ENCODE measurements at places on chromosomes 7 and 10. TPM values are rescaled to one million over a fixed set of nuclear protein-coding genes. Genes with fewer than 3 reads are reported as not detected.

DNA sequence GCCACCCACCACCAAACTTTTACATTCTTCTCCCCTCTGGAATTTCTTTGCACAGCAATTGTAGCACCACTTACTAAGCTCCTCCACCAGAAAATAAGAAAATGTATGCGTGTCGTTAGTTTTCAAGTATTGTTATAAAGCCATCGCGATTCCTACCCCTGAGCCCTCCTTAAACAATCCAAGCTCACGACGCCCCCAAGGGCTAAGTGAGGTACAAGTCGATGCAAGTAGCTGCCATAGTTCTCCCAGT lies 1.3 kb downstream of the FRAT2 start:
- peak; percentile 48 for DNase-seq

DNA sequence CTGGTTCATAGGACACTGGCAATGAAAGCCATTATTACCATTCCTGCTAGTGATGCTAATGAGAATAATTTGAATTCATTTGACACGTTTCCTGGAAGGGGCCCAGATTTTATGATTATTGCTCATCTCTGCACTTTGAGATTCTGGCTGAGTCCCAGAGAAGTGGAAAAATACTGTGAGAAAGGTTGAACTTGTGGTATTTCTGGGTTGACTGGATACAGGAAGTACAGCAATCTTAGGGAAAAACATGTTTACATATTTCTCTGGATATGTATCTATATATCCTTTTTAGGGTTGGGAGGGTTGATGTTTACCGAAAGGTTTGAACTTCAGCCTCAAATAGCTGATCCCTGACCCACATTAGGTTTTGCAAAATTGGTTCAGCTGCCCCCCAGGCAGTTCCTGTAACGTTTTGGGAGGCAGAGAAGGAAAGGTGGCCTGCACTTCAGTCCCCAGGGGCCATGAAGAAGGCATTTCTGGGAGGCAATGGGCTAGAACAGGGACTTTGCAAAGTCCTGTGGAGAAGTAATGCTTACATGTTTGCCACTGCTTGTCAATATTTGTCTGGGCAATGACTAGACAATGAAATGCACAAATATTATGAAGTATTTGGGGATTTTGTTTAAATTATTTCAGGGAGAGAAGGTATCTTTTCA lies 253.7 kb upstream of the PITRM1 start:
- peak; percentile 64 for DNase-seq

The ABCB1 gene
- 22.2 TPM for total RNA-seq

DNA sequence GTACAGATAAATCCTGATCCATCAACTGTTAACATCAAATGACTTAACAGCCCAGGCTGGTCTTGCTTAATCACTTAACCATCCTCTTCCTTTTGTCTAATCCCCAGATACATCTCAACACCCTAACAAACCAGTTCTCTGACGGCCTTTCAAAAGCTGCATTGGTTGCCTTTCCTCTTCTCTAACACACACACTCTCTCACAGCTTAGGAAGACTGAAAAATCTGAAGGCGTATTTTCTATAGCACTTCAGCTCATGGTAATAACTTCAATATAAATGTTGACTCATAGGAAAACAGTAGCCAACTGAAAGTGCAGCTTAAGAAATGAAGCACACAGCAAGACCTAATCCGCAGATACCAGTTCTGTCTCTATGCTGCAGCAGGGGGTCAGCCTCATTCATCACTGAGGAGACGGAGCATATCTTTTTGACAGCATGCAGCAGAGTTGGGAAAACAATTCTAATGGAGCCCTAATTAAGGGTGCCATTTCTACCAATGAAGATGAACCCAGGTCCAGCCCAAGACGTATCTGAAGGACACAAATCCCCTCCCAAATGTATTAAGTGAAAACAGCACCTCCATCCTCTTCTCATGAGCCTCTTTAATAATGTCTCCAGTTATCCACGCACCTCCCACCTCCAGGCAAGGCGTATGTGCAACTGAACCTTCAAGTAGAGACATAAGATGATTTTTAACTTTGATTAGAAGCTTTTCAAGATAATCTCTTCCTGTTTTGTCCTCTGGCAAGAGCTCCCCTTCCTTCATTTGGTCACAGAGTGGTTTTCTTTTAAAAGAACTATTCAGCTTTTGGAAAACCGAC lies 211.7 kb upstream of the NFE2L3 start:
- no peak for DNase-seq

GRCh38 chr10:71316056-71316785 lies 2.8 kb upstream of the SLC29A3 start:
- no peak for DNase-seq

DNA sequence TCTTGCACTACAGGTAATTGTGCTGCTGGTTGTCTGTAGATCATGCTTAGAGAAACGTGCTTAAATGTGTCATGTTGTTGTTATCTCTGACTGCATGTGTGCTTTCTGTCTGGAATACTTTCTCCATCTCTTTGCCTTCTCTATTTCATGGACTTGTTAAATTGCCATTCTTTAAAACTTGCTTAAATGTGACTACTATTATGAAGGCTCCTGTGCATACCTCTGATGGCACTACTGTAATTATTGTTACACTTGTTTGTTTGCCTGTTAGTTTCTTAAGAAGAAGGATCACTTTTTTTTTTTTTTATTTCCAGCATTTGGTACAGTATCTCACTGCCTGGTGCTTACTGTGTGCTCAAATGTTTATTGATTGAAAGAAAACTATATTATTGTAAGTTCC lies 41.6 kb downstream of the KMT2E start:
- no peak for DNase-seq

DNA sequence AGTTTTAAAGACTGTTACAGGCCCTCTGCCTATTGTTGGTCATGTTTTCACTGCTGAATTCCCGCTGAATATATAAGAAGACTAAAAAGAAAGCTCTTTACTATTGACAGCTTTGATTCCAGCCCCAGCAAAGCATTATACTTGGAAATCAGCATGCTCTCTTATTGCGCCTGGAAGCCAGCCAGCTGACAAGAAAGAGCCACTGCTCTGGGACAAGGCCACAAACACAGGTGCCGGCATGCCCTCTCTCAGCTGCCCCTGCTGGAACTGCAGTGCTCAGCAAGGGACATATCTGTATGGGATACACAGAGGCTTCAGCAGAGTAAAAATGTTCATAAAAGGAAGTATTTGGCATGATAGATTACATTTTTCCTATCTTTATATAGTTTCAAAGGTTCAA lies 523.9 kb downstream of the ADRA2A start:
- DNase-seq, result peak; percentile 21

DNA sequence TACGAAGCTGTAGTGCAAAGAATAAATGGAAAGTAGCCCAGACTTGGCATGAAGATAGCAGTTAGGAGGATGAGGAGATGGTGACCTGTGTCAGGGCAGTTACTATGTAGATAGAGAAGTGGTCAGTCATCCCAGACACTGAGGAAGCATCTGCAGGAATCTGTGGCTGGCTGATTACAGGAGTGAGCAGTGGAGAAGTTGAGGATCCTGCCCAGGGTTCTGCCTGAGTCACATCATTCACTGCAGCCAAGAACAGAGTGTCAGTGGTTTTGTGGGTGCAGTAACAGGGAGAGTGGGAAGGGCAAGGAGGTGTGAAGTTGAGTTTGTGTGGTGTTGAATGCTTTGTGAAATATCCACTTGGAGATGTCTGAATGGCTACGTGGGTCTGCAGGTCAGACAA lies 676.4 kb upstream of the NRP1 start:
- DNase-seq, result no peak

The NKX1-2 gene
- 0.07 TPM for total RNA-seq

DNA sequence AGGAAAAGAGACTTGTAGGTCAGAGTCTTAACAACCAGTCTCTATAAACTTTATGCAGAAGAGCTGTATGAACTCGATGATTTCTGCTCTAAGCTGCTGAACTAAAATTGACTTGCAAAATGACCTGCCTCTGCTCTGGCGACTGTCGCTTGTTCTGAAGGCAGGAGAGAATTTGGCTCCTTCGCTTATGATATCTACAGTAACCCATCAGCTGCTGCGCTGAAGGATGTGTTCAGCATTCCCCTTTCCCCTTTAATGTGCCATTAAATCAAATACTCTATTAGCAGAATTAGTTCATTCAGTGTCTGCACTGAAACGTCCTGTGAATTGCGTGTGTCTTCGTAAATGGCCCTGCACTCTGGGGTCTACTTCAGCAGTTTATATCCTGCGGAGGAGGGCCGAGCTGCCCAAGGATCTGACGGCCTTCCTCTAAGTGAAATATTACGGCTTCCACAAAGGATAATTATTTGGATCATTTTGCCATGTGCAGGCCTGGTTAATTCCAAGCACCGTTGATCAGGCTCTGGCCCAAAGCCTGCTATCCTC lies 254.9 kb downstream of the SNX10 start:
- DNase-seq, result no peak

DNA sequence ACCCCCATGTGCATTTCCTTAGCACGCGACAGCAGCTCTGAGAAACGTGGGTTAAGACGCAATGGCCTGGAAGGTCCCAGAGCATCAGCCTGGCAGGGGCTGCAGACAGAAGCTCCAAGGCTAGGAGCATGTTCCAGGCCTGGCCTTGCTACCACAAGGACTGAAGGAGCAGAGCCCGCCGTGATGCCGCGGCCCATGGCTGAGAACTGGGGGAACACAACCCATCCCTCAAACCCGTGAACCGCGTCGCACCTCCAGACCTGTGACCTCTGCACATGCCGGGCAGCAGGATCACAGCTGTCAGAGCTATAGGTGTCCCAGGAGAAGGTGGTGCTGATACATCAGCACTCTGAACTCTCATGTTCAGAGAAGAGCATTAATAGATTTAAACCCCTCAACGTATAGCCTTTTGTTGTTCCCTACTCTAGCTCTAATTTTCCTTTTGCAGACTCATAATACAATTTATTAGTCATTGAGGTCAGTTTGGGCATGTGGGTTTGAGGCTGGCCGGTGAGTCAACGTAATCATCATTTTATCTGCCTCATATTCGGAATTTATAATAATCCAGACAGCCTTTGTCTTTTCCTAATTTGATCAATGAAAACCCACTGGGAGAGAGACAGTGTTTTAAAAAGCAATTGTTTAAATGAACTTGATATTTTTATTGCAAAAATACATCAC lies 222.5 kb upstream of the TCERG1L start:
- DNase-seq, result no peak

GRCh38 chr10:73796766-73797165 lies 11.4 kb downstream of the ZSWIM8 start:
- DNase-seq, result no peak

DNA sequence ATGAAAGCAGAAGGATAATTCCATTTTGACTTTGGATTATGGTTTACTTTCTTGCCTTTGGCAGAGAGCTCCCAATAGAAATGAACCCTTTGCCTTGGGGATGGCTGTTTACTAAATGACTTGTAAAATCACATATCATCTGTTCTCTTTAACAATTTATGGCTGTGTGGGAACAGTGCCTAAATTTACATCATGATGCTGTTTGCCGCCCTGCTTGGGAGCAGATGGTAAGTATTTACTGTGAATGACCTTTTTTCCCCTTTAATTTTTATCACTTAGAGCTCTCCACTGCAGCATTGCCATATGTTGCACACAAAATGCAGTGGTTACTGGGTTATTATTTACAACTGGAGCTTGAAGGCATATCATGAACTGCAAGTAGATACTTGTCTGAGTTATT lies 13.4 kb downstream of the HEPACAM2 start:
- no peak for DNase-seq

The PKD1L1 gene
- 0.40 TPM for total RNA-seq

- DNase-seq, result no peak
Measured at GRCh38 chr7:133693281-133693680, 433.9 kb upstream of the LRGUK start.

DNA sequence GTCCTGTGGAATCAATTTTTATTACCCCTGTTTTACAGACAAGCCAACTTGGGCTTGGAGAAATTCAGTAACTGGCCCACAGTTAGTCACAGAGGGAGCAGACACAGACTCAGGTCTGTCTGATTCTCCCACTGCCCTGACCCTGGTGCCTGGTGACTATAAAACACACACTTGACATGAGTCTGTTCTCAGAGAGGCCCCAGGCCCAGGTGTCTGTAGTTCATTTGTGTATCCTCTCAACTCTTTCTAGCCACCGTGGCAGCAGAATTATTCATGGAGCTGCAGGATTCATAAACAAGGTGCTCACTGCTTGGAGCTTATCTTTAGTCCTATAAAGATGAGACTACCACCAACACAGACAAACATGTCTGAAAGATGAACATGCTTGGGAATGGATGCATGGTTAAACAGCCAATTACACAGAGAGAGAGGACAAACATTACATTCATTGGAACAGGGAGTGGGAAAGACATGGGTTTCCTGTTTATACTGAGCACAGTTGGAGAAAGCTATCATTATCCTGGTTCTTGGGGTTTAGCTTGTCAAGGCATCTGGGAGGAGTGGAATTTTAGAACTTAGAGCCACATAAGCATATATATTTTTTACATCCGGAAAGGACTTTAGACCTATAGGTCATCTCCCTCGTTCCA lies 79.1 kb upstream of the PDCD4 start:
- no peak for DNase-seq

The CPEB3 gene
- 4.4 TPM for total RNA-seq

- no peak for DNase-seq
Measured at GRCh38 chr7:143454091-143454680, 10.9 kb downstream of the TAS2R60 start.

DNA sequence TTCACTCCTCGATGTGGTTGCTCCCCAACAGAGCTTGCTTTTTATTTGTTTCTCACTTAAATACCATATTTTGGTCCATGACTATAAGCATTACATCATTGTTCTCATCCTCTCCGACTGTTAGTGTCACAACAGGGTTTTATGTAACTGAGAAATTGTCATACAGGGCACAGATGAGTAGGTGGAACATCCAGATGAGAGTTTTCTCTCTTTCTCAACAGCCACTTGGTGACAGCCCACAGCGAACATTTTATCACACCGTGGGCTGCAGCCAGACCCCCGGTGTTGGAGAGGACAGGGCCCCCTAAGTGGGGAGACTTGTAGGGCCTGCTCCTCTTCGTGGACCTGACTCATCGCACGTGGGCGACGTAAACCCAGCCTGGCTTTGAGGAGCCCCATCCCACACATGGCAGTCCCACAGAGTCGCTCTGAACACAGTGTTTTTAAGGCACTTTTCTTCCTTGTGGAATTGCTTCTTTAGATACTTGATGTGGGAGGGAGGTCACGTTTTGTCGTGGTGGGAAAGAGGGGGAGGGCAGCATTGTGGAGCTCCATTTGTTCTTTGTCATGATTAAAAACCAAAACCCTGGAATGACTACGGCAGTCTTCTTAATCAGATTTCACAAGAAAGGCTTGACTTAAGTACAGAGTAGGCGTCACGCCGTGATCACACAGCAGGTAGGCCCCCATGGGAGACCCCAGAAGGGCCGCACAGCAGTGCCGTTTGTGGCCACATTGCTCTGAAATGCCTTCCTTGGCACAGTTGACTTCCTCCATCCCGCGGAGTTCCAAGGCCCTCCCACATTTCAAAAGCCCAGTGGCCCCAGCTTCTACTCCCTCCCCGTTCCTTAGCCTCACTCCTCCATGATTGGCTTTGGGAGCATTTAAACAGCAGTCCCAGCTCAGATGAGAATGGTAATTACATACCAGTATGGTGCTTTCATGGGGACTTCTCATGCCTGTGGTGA lies 220.6 kb downstream of the CCDC3 start:
- DNase-seq, result no peak

- no peak for DNase-seq
Measured at GRCh38 chr10:123086281-123086680, 49.5 kb upstream of the HMX3 start.
